ENCODE measurements at places on chromosomes 12 and 14. TPM values are rescaled to one million over a fixed set of nuclear protein-coding genes. Genes with fewer than 3 reads are reported as not detected.

The LUM gene
- total RNA-seq, result not detected

The LMO3 gene
- not detected for total RNA-seq

The INSM2 gene
- not detected for total RNA-seq

The HCAR3 gene
- total RNA-seq, result not detected

- no peaks in the 10 kb centered on the region for H3K36me3 ChIP-seq
- H3K4me3 ChIP-seq, result no peak overlapping the region
- no peak overlapping the region for H3K27ac ChIP-seq
- DNase-seq, result no peak
- no peaks in the 10 kb centered on the region for H3K4me1 ChIP-seq
- H3K27me3 ChIP-seq, result no peaks in the 10 kb centered on the region
These were observed 369.9 kb downstream of the DIO2 start for GRCh38 chr14:79841433-79841832.

DNA sequence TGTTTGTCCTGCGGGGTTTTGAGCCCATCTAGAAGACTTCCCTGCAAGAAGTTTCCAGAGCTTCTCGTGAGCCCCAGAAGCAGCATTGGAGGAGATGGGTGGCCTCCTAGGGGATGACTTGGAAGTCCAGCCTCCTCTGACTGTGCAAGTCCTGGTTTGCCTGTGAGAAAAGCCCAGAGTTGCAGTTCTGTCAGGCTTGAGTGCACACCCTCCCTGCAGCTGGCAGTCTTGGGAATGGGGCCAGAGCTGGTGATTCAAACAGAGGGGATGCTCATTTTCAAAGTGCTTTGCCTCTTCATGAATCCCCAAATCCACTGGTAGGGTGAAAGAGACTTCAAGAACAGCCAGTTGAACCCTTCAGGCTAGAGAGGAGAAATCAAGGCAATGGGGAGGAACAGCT, 3.9 kb upstream of the PPP1R1A start:
- no peak for DNase-seq
- no peaks in the 10 kb centered on the region for H3K36me3 ChIP-seq
- no peak overlapping the region for H3K27ac ChIP-seq
- peaks cover 39% of the 10 kb centered on the region for H3K27me3 ChIP-seq

GRCh38 chr14:71620401-71620800, 311.8 kb upstream of the RGS6 start:
- DNase-seq, result no peak
- H3K36me3 ChIP-seq, result peaks cover 38% of the 10 kb centered on the region
- no peaks in the 10 kb centered on the region for H3K27me3 ChIP-seq
- H3K27ac ChIP-seq, result no peak overlapping the region

GRCh38 chr12:4106621-4107020, 166.9 kb upstream of the CCND2 start:
- DNase-seq, result peak; percentile 36
- H3K4me1 ChIP-seq, result peaks cover 17% of the 10 kb centered on the region
- peak overlapping the region; percentile 47 for H3K4me3 ChIP-seq

Data from naive thymus-derived CD8-positive, alpha-beta T cell (primary cell).